ENCODE measurements at places on chromosomes 3 and 15. TPM values are rescaled to one million over a fixed set of nuclear protein-coding genes. Genes with fewer than 3 reads are reported as not detected.

The SPRED1 gene
- polyA plus RNA-seq, result 4.5 TPM

The TMC3 gene
- polyA plus RNA-seq, result not detected

The ASB14 gene
- polyA plus RNA-seq, result not detected

The CYP1A2 gene
- not detected for polyA plus RNA-seq

The LTF gene
- not detected for polyA plus RNA-seq

The EAF2 gene
- polyA plus RNA-seq, result 2.7 TPM

The RASGRP1 gene
- polyA plus RNA-seq, result not detected
